ENCODE measurements at places on chromosomes 1 and 21.

- no peak for DNase-seq
These were observed 839.4 kb upstream of the ADAMTS5 start for GRCh38 chr21:27806281-27806680.

- DNase-seq = peak; percentile 19
These were observed 172.9 kb upstream of the ESRRG start for GRCh38 chr1:216896146-216896545.

DNA sequence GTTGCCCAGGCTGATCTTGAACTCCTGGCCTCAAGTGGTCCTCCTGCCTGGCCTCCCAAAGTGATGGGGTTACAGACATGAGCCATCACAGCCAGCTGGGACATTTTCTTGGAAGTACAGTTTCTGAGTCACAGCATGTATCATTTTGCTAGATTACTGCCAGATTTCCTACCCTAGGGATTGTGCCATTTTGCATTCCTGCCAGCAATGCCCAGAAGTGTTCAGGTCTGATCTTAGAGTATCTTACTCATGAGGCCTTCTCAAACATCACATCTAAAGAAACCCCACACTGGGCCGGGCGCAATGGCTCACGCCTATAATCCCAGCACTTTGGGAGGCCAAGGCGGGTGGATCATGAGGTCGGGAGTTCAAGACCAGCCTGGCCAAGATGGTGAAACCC lies 10.2 kb downstream of the BMP8A start:
- DNase-seq = no peak

GRCh38 chr1:204377800-204378668 lies 18.3 kb upstream of the PLEKHA6 start:
- peak; percentile 90 for DNase-seq

DNA sequence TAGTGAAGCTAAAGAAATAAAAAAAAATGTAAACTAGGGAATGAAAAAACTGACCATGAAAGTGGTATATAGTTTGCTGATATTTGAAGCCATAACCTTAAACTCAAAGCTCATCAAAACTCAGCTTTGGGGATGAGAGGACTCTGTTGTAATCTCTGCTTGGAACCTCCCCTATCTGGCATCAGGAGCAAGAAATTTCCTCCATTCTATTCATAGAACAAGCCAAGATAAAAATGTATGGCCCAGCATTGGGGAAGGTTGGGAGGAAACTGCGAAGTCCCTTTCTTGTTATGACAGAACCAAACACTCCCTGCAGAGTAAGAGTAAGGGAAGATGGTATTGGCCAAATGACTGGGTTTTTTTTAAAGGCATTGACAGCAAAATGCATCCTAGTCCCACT lies 35.6 kb downstream of the MCOLN2 start:
- DNase-seq = no peak

GRCh38 chr1:152743371-152744145 lies 14.3 kb upstream of the KPRP start:
- no peak for DNase-seq

DNA sequence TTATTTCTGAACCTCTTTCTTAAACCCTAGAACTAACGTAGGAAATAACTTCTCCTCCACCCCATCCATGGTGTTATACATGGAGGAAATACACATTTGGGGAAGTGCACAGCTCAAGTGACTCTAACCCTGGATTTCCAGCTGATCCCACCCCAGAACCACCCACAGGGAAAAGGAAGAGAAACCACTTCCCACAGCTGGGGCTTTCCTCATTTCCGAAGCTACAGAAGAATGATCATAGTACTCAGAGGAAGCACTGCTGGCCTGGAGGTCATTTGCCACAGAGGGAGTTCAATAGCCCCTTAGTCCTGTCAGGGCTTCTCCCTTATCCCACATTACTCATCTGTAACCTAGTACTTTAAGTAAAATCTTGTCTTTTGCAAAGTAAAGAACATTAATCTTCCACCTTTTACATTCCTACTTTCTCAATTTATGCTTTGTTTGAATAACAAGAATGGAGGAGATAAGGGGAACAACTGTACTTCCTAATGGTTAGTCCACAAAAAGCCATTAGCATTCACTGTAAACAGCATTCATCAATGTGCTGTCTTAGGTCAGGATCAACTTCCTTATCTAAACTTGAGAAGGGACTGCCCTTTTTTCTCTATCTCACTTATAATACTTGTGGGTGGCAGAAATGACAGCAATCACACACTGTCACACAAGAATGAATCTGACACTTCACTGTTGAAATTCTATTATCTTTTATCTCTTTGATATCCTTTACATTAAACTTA lies 63.0 kb upstream of the RGS1 start:
- no peak for DNase-seq

- no peak for DNase-seq
These were observed 1.1 kb downstream of the SLC27A3 start for GRCh38 chr1:153776352-153776751.

- no peak for DNase-seq
These were observed 2.2 kb upstream of the TRIT1 start for GRCh38 chr1:39885516-39885915.

DNA sequence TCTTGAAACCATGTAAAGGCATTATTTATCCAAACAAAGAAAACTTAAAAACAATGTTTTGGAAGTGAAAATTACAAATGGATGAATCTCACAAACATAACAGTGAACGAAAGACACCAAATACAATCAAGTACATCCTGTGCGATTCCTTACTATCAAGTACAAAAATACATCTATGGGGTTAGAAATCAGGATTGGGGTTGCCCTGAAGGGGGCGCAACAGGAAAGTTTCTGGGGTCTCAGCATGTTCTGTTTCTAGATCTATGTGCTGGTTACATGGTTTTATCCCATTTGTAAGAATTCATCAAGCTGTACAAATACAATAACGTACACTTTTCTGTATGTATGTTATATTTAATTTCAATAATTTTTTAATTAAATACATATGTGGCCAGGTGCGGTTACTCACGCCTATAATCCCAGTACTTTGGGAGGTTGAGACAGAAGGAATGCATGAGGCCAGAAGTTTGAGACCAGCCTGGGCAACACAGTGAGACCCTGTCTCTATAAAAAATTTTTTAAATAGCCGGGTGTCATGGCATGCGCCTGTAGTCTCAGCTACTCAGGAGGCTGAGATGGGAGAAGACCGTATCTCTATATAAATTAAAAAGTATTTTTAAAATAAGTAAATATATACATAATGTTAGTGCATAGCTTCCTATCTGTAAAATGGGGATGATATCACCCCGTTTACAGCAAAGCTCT lies 121.5 kb upstream of the SOD1 start:
- DNase-seq = peak; percentile 41

DNA sequence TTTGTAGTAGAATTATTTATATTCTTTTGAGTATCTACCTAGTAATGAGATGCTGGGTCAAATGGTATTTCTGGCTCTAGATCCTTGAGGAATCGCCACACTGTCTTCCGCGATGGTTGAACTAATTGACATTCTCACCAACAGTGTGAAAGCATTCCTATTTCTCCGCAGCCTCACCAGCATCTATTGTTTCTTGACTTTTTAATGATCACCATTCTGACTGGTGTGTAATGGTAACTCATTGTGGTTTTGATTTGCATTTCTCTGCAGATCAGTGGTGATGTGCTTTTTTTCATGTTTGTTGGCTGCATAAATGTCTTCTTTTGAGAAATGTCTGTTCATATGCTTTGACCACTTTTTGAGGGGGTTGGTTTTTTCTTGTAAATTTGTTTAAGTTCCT lies 15.3 kb upstream of the IL23R start:
- DNase-seq = no peak

GRCh38 chr1:53412285-53413174 lies 46.7 kb upstream of the DMRTB1 start:
- no peak for DNase-seq

- DNase-seq = no peak
These were observed 46.7 kb downstream of the RPRD2 start for GRCh38 chr1:150410582-150411101.

GRCh38 chr1:55554611-55555010 lies 339.4 kb upstream of the USP24 start:
- no peak for DNase-seq

DNA sequence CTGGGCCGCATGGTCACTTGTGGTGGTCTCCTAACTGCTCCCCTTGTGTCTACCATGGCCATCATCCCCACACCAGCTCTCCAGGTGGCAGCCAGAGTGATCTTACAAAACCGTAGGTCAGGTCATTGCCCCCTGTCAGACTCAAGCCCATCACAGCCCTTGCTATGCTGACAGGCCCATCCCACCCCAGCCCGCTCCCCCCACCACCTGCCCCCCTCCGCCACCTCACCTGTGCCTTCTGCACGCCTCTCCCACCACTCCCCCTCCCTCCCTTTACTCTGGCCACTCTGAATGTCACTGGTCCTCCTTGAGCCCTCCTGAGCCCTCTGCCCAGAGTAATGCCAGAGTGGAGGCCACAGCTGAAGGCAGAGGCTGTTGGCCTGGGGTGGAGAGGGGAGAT lies 28.5 kb downstream of the TEX35 start:
- DNase-seq = no peak

DNA sequence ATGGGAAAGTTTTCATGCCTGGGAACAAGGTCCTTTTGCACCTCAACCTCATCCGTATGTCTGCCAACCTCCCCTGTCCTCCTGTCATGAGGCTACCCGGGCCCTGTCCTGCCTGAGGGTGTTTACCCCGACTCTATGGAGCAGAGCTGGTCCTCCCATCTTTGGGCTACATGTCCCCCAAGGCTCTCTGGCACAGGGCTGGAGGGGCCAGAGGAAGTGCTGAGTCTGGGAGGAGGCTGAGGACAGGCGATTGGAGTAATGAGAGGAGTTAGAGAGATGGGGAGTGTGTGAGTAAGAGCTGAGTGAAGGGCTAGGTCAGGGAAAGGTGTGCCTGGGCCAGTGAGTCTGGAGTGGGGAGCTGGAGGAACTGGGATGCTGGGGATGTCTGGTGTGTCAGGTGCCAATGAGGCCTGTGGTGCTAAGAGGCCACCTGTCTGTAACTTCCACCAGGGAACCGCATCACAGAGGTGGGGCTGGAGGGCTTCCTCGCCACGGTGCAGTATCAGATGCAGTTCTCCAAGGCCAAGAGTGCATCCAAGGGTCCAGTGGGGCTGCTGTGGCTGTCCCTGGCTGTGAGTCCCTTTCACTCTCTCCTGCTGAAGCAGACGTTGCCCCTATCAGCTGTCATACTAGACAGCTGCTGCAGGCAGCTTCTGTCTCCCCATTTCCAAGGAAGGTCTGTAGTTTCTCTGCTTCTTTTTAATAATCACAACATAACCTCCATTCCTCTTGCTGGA lies 11.7 kb downstream of the LRRC71 start:
- no peak for DNase-seq

GRCh38 chr1:11501491-11501897 lies 22.5 kb downstream of the DISP3 start:
- DNase-seq = no peak

DNA sequence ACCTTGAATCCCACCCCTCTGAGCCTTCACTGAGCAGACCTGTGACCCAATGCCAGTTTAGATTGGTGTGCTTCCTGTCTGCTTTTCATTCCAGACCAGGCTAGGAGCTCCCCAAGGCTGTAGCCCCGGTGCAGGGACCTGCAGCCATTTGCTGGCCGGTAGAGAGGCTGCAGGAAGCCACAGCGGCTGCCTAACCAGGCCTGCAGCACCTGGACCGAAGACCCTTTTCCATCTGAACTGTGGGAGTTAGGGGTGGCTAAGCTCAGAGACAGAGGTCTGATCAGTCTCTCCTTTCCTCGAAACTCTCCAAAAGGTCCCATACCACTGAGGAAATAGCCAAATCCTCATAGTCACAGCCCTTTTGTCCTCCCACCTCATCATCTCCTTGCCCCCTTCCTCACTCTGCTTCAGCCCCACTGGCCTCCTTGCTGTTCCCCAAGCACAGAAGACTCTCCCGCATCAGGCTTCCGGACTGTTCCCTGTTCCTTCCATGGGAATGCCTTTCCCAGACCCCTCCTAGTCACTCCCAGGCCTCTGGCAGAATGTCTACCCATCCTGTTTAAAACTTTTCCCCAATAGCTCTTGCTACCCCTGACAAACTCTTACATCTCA lies 674 bp upstream of the TTC4 start:
- DNase-seq = no peak

- no peak for DNase-seq
These were observed 8.9 kb downstream of the RNF187 start for GRCh38 chr1:228496084-228496483.

GRCh38 chr1:227449051-227449450 lies 114.3 kb upstream of the ZNF678 start:
- peak; percentile 36 for DNase-seq

DNA sequence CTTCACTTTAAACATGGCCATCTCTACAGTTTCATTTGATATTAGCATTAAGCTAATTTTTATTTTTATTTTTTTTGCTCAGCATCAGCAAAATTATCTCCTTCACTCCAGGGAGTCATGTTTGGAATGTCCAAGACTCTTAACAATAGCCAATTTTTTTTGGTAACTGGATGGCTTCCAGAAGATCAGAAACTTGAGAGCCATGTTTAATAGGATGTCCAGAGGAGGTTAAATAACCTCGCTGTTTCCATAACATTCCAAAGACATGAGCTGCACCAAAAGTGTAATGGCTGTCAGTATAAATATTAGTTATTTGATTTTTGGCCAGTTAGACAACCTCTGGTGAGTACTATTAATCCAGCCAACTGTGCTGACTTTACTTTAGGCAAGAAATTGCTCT lies 80.7 kb downstream of the DNTTIP2 start:
- no peak for DNase-seq

DNA sequence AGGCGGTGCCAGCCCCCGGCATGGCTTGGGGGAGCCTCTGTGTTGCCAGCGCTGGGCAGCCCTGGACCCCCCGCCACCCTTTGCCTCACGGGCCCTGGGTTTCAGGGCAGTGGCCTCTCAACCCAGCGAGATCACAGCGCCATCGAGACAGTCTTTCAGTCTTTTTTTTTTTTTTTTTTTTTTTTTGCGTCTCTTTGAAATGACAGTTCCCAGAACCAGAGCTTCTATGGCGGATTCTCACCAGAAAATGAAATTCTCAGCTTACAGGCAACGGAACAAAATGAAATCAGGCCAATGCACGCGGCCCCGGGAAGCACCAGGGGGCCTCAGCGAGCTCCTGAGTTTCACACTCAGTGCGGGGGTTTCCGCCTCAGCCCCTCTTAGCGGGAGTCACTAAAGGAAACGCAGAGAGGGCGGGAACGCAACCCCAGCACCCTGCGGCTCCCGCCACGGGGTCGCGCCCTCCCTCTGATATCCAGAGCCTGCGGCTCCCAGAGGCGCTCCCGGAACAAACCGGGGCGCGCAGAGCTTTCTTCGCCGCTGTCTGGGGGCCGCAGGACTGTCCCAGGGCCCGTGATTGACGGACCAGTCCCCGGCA lies 8.0 kb upstream of the COL6A1 start:
- peak; percentile 82 for DNase-seq

DNA sequence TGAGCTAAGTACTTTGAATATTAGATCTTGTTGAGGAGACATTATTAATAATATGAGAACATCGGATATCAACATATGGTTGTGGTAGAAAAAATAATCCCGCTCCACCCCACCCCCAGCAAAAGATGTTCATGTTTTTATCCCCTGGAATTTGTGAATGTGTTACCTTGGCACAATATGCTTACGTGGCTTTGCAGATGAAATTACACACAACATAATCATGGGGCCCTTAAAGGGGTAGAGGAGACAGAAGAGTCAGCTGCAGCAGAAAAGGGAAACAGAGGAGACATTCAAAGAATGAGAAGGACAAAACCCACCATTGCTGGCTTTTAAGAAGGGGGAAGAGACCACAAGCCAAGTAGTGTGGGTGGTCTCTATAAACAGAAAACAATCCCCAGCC lies 104.1 kb downstream of the SEC16B start:
- no peak for DNase-seq
